ENCODE measurements at places on chromosomes 7 and 10. TPM values are rescaled to one million over a fixed set of nuclear protein-coding genes. Genes with fewer than 3 reads are reported as not detected.

The UNCX gene
- polyA plus RNA-seq, result not detected

The PLAC9 gene
- 45.2 TPM for polyA plus RNA-seq

The IL6 gene
- polyA plus RNA-seq, result 0.96 TPM

DNA sequence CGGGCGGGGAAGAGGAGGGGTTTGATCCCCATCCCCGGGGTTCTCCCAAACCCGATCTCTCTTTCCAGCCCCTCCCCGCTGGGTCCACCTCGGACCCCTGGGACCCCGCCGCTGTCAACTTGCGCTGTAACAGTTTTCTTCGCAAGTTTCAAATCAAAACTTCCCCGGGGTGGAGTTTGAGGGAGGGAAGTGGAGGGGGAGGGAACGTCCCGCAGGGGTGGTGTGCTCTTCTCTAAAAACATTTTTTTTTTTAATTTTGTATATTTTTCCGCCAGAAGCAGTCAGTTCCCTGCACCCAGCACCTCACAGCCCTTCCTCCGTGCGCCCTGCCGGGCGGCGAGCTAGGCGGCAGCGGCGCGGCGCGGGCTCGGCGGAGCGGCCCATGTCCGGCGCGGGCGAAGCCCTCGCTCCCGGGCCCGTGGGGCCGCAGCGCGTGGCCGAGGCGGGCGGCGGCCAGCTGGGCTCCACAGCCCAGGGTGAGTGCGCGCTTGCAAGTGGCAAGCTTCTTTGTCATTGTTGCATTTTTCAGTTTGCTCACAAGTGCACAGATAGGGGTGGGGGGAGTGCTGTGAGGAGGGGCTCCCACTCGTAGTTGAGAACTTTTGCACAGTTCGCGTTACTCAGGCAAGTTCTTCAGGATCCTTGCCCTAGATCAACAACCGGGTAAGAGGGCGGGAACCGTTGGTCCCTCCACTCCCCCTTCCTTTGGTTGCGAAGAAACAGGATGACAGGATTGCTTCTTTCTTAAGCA lies 933 bp downstream of the MDFIC start:
- peak; percentile 68 for DNase-seq

GRCh38 chr10:74900297-74900696 lies 73.9 kb downstream of the KAT6B start:
- DNase-seq, result no peak

DNA sequence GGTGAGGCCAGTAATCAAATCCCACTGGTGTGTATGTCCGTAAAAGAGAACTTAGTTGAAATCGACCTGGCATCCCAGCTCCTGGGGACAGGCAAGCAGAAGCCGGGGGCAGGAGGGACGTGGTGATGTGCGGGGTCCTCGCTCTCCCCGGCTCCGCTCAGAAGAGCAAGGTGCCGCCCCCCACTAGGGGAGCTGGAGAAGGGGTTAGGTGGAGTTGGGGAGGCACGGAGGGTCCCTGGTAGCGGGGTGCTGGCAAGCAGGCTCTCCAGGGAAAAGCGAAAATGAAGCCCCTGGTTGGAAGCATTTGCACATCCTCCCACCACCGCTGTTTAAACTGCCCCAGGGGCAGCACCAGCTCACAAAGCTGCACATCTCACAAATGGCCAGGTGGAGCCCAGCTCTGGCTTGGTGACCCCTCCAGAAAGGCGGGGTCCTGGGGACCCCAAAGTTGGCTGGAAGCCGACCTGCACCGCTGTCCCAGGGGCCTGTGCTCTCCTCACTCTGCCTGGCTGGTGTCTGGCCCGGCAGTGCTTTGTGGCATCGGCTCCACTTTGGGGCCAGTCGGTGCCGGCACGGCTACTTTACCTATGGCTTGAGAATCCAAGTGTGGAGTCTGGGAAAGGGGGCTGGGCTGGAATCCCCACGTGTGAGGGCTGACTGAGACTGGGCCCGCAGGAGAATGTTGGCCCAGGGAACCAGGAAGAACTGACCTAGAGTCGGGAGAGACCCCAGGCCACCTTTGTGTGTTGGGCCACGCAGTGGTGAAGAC lies 2.9 kb upstream of the CFAP46 start:
- DNase-seq, result no peak

DNA sequence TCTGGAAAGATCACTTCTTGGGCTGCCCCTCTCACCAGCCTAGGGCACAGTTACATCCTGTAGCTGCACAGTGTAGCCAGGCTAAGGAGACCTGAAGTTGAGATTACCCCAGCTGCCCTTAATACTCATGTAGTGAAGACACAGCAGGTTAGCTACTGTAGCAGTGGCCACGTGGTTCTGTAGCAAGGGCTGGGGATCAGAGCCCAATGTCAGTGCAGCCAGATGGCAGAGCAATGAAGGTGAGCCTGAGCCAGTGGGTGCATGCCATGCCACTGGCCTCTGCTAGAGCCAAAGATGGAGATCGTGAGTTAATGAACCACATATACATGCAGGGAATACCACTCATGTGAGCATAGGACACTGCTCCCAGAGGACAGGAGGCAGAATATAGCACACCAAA lies 15.5 kb downstream of the AMPH start:
- DNase-seq, result no peak

DNA sequence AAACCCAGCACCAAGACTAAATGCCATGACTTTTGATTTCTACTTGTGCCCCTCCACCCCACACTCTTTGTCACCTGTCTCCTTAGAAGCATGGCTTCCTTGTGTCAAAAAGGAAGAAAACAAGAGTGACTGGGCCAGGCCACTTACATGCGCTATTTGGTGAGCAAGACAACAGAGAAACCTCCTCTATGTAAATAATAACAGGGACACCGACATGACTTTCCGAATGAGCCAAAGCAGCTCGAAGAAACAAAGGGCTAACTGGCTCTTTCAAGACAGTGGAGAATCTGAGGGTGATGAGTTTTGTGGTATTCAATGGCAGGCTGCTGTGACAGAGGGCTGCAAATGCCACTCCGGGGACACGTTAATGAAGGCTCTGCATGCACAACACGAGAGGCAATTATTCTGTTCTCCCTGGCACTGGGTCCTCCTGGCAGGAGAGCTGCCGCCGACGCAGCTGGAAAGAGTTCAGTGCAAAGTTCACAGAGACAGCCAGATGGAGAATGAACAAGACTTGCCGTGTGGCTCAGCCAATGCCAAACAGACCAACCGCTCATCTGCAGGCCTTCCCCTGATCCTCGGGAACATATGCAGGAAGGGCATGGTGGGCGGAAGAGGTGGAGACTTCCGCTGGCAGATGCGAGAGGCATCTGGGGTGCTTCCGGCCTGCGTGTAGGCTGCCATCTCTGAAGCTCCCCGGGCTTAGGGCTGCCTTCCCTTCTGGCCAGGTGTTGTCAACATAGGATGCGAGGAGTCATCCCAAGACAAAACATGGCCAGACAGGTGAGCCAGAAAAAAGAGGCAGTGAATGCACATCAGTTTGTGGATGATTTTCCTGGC lies 59.1 kb upstream of the SMNDC1 start:
- no peak for DNase-seq

The WEE2 gene
- 0.60 TPM for polyA plus RNA-seq

- no peak for DNase-seq
These were observed 7.1 kb upstream of the TAS2R39 start for GRCh38 chr7:143176128-143176527.

The LBX1 gene
- polyA plus RNA-seq, result 0.16 TPM

GRCh38 chr7:130429019-130429418 lies 11.8 kb downstream of the CEP41 start:
- DNase-seq, result no peak

The CD36 gene
- polyA plus RNA-seq, result 402 TPM

GRCh38 chr7:98315318-98315993 lies 34.0 kb downstream of the BRI3 start:
- no peak for DNase-seq

DNA sequence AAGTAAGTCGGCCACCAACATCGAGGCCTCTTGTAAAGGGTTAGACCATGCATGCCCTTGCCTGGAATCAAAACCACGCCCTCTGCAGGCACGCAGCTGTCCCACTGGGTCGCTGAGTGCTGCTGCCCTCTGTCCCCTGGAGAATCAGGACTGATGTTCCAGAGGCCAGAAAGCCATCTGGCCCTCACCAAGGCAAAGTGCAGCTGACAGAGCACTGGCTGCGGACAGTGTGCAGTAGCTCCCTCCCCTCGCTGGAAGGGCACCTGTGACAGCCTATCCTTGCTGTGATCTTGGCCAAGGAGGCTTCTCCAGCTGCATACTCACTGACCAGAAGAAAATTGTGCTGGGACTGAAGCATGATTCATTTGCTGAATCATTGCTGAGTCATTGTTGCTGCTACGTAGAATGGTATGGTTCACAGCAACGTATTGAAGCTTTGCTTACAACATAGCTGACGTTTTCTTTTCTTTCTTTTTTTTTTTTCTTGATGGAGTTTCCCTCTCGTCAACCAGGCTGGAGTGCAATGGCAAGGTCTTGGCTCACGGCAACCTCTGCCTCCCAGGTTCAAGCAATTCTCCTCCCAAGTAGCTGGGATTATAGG lies 30.4 kb downstream of the DDC start:
- no peak for DNase-seq

- DNase-seq, result no peak
These were observed 34.5 kb downstream of the ATXN7L1 start for GRCh38 chr7:105841866-105842265.

DNA sequence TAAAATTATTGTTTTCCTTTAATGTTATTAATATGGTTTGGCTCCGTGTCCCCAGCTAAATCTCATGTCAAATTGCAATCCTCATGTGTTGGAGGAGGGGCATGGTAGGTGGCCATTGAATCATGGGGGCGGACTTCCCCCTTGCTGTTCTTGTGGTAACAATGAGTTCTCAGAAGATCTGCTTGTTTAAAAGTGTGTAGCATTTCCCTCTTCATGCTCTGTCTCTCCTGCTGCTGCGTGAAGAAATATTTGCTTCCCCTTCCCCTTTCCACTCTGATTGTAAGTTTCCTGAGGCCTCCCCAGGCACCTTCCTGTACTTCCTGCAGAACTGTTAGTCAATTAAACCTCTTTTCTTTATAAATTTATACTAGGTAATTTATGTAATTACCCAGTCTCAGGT lies 27.5 kb downstream of the VIM start:
- DNase-seq, result no peak

DNA sequence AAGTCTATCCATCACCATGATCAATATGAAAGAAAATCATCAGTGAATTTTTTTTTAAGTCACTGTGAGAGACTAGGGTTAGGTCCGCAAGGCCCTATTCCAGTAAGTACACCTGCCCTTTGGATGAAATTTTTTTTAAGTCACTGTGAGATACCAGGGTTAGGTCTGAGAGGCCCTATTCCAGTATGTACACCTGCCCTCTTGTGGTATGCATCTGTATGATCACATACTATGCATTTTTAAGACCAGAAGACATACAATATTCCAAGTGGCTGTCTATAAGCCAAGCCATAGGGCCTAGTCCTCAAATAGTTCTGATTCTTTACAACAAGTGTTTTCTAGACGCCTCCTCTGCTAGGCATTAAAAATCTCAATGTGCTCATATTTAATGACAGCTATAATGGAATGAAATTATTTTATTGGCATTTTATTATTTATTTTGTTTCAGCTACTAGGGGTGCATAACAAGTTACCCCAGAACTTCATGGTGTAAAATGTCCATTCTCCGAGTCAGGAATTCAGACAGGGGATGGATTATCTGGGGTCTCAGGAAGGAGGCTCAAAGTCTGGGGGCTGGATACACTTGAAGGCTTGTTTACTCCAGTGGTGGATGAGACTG lies 53.1 kb downstream of the TEX36 start:
- peak; percentile 15 for DNase-seq

DNA sequence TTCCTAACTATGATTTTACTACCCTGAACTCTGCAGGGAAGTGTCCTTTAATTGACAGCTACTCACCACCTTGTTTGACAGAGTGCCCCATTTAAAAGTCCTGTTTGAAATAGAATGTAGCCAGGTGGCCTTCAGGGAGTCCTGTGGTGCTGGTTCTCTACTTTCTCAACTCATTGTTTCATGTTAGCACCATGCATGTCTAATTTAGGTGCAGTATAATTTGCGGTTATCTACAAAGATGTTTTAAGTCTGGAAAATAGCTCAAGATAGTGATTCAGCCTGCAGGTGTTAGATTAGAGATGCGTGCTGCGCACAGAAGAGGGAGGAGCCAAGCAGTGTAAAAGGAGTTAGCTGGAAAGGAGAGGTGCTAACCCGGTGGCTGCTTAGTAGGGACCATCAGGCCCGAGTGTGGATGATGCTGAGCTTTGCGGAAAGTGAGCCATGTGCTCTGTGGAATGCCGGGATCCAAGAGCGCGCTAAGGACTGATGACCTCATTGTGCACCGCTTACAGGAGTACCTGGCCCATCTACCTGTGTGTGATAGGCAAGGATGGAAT lies 1.2 kb downstream of the CCM2 start:
- DNase-seq, result no peak

The CDHR1 gene
- polyA plus RNA-seq, result 0.23 TPM

DNA sequence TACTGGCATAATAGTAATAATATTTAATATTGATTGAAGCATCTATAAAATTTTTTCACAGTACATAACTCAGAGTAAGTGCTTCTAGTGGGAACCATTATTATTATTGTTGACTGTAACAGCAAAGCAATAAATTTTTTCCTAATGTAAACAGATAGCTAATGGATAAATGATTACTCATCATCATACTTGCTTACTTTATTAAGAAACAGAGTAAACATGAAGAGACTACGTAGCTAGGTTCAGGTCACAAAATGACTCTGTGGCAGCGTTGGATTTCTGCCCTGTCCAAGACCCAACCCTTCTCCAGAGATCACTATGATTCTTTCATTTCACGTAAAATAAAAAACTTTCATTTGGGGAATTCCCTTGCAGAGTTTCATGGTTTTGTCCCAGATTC lies 8.3 kb upstream of the ABCB5 start:
- DNase-seq, result no peak

- DNase-seq, result no peak
These were observed 23.4 kb upstream of the DPYSL4 start for GRCh38 chr10:132163278-132163765.

DNA sequence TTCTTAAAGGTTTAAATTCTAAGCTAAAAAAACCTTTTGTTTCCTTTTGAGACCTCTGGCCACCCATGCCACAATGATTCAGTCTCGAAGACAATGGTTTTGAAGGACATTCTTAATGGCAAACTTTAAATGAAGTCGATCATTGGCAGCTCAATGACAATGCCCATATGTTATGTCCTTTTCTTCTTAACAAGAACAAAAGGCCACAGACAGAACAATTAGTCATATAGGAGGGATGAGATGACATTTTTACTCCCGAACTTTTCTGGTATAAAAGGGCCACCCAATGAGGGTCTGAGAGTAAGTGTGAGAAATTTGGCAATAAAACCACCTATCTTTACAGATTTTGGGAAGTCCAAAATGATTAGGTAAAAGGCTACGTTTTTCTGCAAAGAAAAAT lies at the start of gene NPS:
Gene NPS, plus strand, starts transcription at position 301 of the 400 bp plus-strand sequence. Its CDS starts 60 bp downstream, at position 361.
- no peak for DNase-seq

- DNase-seq, result no peak
These were observed 25.7 kb downstream of the C10orf71 start for GRCh38 chr10:49324711-49325110.
